Activated CD4-positive, alpha-beta T cell treated with anti-CD3 and anti-CD28 coated beads for 1 hour (primary cell): ENCODE measurements at places on chromosomes 1 and 21.

DNA sequence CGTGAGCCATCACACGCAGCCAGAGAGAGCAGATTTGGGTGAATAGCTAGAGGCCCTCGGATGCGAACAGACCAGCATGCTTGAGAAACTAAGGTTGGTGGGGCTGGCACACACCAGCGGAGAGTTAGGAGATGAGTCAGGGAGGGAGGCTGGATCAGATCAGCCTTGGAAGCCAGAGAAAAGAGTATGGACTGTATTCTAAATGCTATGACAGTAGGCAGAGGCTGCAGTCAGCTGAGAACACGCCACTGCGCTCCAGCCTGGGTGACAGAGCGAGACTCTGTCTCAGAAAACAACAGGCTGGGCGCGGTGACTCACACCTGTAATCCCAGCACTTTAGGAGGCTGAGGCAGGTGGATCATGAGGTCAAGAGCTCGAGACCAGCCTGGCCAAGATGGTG lies 4.0 kb upstream of the PLEKHM2 start:
- no peak for DNase-seq

DNA sequence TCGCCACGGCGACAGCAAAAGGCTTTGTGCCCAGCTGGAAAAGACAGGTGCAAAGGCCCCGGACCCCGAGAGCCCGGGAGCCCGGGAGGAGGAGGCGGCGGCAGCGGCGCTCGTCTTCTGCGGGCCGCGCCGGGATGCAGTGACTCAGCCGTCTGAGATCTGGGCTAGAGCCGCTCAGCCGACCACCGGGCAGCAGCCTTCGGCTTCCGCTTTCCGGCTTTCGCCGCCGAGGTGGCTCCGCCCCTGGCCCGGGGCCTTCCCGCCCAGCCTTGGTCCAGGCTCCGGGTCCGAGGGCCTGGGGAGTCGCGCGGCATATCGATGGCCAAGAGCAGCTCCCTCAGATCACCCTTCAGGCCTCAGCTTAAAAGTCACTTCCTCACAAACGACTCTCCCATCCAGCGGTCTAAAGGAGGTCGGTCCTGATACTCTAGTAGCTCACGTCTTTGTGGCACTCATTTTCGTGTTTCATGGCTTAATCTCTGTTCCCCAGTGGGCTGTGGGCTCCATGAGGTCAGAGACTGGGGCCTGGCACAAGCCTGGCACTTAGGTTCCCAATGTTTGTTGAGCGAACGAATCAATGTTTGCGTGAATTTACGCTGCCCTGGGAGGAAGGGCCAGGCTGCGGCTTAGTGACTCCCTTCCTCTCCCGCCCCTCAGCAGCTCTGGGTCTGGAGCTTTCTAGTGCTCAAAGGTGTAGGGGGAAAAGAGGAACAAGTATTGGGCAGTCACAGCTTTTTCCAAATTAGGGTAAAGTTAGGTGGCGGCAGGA lies at the start of gene PHTF1:
Gene PHTF1 (minus strand): TSS at position 154 of the 769 bp plus-strand sequence. CDS start 783 bp downstream, outside the sequence.
- DNase-seq: peak; percentile 37

- no peak for DNase-seq
Observed at GRCh38 chr1:98003442-98003841, 82.6 kb upstream of the DPYD start.

DNA sequence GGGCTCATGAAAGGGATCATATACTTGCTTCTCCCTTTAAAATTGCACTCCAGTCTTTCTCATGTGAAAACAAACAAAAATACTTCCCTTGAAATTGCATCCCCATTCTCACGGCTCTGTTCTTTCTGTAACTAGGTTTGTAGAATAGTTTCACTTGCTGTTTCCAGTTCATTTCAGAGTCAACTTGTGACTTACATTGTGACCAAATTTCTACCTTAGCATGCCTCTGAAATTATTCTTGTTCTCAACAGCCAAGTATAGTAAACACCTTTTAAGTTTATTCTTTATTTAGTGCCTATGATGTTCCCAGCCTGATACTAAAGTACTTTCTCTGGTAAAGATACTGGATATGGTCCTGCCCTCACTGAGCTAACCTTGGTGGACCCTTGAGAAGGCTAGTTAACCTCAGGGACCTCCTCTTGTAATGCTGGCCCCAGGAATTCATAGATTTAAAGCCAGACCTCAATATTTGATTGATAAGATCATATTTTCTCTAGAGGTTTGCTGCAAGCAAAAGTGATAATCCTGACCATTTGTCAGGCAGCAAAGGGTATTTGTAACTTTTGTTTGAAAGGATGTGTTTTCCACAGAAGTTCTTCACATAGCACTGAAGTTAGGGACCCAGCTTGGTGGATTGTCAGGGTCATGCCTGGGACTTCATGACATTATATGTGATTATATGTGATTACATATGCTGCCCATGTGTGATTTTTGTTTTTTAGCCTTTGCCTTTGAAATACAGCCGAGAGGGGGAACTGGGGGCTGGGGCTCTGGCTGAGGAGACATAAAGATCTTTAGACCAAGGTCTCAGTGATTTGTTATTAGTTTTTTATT lies 29.6 kb downstream of the VANGL2 start:
- no peak for DNase-seq

DNA sequence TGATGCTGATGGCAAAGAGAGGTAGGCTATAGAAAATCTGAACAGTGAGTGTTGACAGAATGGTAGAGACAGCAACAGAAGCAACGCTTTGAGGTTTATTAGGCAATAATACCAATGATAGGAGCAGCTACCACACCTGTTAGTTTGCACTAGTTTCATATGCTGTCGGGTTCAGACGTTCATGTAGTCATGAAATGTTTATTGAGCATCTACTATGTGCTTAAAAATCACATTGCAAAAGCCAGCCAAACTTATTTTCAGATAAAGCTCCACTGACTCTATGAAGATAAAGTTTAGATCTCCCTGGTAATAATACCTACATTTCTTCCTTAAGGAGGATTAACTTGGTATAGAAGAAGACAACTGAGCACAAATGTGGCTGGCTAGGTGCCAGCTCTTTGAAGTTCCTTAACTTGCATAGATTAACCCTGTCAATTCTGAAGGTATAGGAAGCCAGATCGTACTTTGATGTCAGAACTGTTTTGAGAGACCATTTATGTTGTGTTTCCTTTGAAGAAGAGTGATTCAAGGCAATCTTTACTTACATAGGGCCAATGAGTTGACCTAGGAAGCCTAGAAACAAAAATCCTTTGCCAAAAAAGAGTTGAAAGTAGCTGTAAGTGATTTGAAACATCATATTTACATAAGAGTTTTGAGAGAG lies 71.5 kb downstream of the DISP1 start:
- DNase-seq: no peak

DNA sequence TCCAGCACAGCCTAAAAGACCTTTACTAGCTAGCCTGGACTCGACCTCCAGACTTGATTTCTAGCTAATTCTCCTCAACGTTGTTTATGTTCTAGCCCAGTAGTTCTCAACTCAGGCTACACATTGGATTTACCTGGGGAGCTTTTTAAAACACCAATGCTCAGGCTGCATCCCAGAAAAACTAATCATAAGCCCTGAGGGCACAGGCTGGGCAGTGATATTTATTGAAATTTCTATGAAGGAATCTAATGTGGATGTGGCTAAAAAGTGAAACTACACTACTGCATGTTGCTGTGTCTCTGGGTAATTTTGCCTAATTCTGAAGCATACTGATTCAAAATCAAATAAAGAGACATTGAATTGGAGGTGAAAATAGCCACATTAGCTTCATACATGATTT lies 479.4 kb downstream of the KCNT2 start:
- DNase-seq: no peak

GRCh38 chr21:34890724-34891612 lies 158.1 kb downstream of the RUNX1 start:
- DNase-seq: no peak
